HCT116 (cell line): ENCODE measurements at places on chromosomes 12 and 14.
A peak's percentile ranks its signal among the peaks of the same experiment; 100 is the strongest.

GRCh38 chr14:93789228-93790130, 1.2 kb upstream of the PRIMA1 start:
- DNase-seq = no peak

GRCh38 chr14:55097881-55098560, 31.0 kb upstream of the LGALS3 start:
- DNase-seq = no peak

- no peak for DNase-seq
These were observed 209.2 kb downstream of the PPM1H start for GRCh38 chr12:62725781-62726180.

GRCh38 chr14:31096255-31096654, 70.1 kb upstream of the STRN3 start:
- DNase-seq = no peak

DNA sequence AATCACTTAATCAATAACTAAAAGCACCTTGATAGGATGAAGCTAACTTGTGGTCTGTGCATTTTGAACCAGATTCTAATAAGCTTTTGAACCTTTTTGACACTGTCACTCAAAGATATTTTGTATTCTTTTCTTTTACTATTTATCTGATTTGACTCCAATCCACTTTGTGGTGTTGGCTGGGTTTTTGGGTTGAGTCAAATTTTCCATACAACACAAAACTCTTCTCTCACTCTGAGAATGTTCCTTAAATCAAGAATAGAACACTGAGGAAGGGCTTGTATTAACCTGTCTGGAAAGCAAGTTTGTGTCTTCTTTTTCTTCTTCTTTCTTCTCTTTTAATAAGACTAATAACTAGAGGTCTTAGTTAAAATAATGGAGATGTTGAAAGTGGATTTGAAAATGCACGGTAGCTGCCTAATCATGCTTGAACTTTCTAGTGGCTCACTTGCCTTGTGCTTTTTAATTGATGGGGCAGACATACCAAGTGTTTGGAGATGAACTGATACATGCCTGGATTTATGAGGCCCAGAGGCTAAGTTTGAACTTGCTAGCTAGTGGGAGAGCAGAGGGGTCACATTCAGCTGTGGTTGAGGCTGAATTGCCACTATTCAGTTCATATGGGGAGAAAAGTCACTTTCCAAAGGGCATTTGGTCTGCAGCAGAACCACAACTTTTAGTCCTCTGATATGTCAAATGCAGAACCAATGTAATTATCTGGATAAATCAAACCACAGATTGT, 93.5 kb upstream of the PTHLH start:
- DNase-seq = no peak

DNA sequence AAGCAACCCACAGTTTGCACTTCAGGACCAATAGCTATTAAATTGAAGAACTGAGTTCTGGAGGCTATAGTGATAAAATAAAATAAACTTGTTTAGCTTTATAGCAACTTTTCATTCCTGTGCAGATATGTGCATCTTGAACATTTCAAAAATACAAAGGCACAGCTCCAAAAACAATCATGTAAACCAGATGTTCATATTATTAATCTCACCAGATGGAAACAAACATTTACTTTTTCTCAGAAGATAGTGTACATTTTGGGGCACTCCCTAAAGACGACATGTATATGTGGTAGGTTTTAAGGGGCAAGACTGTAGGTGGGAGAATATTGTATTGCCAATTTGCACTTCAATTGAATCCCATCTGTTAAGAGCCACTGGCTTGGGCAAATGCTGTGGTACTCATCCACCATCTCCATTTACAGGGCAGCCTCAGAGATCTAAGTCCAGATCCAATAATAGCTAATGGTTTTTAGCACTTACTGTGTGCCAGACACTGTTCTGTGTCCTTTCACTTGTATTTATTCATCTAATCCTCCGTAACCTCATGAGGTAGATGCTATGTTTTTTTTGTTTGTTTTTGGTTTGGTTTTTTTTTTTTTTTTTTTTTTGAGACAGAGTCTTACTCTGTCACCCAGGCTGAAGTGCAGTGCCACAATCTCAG, 49.1 kb downstream of the PTGER2 start:
- no peak for DNase-seq

DNA sequence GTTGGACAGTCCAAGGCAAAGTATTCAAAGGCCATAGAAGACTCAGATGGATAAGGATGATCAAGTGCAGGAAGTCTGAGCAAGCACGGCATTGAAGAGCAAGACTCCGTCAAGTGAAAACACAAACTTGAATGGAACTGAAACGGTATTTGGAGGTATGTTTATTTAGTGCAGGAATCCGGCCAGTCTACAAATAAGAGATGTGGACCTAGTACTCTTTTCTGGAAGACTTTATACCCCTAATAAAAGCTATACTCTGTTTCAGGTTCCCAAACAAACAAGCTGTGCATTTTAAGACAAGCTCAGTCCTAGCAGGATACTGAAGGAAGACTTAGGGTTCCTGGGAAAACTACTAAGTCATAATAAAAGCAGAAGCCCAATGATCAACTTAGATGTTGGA, 100.8 kb upstream of the NEDD1 start:
- DNase-seq = no peak

- DNase-seq = no peak
These were observed 36.9 kb downstream of the TTLL5 start for GRCh38 chr14:75697918-75698317.

DNA sequence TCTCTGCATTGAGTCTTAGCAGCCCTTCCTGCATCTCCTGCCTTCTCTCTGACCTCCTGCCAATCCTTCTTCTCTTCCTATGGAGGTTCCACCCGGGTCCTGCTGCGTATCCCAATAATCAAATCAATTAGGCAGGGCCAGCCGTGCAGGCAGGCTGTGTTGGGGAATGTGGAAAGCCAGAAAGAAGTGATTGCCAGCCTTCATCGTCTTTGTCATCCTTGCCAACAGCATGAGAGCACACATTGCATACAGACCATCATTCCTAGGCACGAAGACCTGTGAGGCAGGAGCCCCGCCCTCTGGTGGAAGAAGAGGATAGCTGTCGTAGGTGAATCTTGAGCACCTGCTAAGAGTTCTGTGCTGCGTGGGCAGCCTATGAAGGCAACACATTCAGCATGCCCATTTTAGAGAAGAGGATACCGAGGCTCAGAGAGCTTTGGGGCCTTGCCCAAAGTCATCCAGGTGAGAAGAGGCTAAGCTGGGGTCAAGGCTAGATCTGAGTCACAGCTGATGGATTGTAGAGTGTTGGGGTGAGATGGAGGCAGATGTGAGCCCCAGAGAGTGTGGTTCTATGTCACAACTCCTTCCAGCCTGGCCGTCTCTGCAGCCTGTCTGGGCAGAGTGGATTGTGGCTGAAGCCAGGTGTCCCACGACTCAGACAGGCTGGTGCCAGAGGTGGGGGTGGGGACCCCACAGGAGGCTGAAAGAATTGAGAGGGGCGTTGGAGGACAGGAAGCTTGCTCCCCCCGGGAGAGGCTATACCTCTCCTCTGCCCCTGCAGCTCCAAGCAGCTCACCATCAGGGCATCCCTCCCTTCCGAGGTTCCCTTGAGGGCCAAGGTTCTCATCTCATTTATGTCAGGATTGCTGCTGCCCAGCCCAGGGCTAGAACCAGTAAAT, 12.7 kb downstream of the C14orf132 start:
- DNase-seq = peak; percentile 12

DNA sequence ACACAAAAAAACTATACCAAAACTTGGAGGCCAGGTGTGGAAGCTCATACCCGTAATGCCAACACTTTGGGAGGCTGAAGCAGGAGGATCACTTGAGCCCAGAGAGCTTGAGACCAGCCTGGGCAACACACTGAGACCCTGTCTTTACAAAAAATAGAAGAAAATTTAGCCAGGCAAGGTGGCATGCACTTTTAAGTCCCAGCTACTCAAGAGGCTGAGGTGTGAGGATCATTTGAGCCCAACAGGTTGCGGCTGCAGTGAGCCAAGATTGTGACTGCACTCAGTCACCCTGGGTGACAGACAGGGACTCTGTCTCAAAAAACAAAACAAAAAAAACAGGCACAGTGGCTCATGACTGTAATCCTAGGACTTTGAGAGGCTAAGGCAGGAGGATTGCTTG, 75.4 kb downstream of the RNF34 start:
- no peak for DNase-seq

GRCh38 chr14:70718383-70719118, 76.8 kb downstream of the TTC9 start:
- no peak for DNase-seq

GRCh38 chr14:89641495-89642175, 224.6 kb upstream of the FOXN3 start:
- DNase-seq = no peak

DNA sequence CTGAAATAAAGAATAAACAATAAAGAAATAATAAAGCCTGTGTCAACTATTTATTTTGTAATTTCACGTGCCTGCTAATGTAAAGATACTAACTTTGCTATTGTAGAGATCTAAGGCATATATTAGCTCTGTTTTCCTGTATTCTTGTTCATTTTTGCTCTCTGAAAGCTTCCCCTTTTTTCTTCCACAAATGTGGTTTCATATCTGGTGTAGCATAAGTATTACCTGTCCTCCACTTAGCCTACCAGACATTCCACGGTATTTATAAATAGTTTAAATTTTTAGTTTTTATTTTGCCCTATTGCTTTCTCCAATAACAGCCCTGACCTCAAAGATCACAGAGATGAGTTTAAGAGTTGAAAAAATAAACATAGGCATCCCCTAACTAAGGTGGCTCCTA, 92.6 kb upstream of the ATP2B1 start:
- no peak for DNase-seq

DNA sequence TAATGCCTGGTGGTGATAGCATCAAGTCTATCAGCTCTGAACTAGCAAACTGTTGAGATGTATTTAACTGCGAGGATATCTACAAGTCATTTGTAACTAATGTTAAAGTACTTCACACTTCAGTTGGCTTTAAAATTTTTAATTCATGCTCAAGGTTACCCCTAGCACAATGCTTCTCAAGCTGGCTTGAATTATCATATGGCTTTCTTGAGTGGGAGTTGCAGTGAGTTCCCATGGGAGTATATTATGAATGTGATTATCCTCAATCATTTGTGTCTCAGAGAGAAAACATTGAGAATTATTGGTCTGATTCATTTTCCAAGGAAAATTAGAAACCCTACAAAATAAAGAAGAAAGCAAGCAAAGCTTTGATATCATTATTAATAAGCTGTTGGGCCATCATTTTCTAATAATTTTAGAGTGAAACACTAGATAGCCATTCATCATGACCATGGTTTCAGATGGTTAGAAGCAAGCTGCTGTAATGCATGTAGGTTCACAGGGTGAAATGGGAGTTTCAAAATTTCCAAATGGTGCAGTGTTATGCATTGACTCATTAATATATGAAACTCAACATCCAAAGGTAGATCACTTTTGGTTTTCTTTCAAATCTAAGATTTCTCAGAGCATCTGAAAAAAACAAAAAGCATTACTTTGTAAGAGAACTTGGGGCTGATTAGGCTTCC, 11.8 kb upstream of the KRAS start:
- no peak for DNase-seq

DNA sequence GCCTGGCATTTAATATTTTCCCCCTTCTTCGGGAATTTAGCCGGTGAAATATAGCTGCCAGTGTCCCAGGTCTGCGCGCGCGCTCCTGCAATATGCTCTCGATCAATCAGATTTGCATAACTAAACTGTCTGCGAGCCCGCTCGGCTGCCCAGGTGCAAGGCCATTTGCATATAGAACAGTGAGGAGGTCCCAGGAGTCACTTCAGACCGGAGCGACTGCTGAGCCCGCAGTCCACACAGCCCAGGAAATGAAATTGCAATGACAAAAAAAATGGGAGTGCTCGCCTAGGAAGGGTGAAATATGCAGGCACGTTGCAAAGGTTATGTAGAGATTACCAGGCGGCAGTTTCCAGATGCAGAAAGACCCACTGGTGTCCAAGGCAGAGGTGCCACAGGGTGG, 228.5 kb downstream of the VRK1 start:
- no peak for DNase-seq

GRCh38 chr12:119758722-119759121, 90.8 kb downstream of the PRKAB1 start:
- DNase-seq = no peak

DNA sequence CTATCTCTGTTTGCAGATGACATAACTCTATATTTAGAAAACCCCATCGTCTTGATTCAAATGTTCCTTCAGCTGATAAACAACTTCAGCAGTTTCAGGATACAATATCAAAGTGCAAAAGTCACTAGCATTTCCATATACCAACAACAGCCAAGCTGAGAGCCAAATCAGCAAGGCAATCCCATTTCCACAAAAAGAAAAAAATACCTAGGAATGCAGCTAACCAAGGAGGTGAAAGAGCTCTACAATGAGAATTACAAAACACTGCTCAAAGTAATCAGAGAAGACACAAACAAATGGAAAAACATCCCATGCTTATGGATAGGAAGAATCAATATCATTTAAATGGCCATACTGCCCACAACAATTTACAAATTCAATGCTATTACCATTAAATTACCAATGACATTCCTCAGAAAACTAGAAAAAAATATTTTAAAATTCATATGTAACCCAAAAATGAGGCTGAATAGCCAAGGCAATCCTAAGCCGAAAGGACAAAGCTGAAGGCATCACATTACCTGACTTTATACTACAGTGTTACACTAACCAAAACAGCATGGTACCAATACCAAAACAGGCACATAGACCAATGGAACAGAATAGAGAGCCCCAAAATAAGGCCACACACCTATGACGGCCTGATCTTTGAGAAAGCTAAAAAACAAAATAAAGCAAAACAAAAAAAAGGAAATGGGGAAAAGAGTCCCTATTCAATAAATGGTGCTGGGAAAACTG, 901.7 kb downstream of the LRFN5 start:
- no peak for DNase-seq

- no peak for DNase-seq
These were observed 756 bp downstream of the LGR5 start for GRCh38 chr12:71440345-71440762.

DNA sequence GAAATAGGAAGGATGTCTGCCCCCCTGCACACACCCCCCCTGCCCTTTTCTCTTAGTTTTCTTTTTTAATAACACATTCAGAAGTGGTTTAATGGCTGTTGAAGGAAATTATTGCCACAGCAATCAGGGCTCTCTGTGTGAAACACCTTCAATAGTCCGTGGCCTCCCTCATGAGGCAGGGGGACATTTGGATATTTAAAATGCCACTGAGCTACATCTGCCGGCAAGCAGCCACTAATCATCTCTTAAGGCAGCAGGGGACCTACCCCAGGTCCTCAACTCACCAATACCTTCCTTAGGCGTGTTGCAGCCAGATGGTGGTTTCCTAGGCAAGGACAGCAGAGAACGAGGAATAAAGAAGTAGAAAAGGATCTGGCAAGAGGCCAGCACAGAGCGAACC, 283.2 kb downstream of the TTC8 start:
- DNase-seq = no peak

GRCh38 chr14:57657487-57657886, 163.8 kb upstream of the CCDC198 start:
- no peak for DNase-seq

- no peak for DNase-seq
These were observed 7.0 kb upstream of the TNS2 start for GRCh38 chr12:53042607-53043454.
